ENCODE measurements at places on chromosomes 7 and 10.

DNA sequence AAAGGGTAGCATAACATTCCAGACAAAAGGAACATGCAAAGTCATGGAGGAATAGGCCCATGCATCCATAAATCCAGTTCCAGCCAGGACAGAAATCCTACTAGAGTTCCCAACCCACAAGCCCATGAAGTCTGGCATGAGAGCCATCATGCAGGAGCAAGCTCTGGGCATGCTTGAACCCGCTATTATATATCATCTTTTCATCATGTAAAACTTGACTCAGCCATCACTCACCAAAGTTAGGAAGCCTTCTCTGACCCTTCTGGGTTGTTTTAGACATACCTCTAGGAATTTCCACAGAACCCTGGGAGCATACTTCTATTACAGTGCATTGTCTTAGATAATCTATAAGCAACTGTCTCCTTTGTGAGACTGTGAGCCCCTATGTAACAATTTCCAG lies 293.0 kb upstream of the NPSR1 start:
- DNase-seq: no peak

GRCh38 chr10:72953687-72954086 lies 919 bp downstream of the PLA2G12B start:
- DNase-seq: no peak

DNA sequence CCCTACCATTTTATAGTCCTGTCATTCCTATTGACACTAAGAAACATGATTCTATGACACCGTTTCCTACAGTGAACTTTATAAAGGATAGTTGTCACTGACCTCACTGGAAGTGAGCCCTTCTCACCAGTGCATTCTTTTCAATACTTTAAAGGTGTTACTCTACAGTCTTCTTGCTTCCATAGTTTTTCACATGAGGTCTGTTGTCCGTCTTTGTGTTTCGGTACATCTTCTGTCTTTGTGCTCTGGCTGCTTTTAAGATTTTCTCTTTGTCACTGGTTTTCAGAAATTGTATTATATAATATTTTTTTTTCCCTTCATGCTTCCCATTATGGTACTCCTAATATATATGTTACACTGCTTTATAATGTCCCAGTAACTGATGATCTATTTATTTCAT lies 174.2 kb downstream of the KIF20B start:
- no peak for DNase-seq

GRCh38 chr10:11949152-11949551 lies 93.5 kb downstream of the UPF2 start:
- DNase-seq: no peak

- DNase-seq: no peak
Measured at GRCh38 chr7:157873664-157874063, 536.9 kb downstream of the DNAJB6 start.

DNA sequence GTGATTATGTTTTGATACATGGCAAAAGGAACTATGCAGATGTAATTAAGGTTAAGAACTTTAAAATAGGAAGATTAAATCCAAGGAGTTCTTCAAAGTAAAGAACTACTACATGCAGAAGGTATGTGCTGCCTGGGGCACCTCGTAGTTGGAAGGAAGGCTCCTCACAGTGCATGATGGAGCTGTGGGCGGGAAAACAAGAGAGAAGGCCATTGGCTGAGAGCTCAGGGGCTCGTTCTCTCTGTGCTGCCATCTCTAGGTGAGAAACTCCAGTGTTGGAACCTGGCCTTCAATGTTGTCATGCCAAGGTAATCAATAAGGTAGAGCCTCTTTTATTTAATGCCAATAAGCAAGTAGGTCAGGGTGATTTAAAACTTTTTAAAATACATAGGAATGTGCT lies 391.4 kb upstream of the ETV1 start:
- no peak for DNase-seq

DNA sequence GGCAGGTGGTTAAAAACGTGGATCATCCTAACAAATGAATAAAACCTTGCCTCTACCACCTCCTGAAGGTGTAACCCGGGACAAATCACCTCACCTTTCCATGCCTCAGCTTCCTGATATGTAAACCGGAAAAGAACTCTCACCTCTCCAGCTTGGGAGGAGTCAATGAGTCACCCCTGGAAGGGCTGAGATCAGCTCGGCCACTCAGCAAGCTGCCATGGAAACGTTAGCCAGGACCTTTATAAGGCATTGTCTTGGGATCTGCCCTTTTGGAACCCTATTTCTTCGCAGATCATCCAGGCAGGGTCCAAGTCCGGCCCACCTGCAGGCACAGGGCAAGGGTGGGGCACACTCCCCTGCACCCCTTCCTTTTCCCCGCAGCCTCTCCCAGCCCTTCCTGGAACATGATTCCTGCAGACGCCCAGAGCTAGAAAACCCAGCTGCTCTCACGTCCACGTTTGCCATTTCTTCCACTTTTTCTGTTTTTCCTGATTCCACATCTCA lies 81.6 kb upstream of the PFKP start:
- peak; percentile 28 for DNase-seq

DNA sequence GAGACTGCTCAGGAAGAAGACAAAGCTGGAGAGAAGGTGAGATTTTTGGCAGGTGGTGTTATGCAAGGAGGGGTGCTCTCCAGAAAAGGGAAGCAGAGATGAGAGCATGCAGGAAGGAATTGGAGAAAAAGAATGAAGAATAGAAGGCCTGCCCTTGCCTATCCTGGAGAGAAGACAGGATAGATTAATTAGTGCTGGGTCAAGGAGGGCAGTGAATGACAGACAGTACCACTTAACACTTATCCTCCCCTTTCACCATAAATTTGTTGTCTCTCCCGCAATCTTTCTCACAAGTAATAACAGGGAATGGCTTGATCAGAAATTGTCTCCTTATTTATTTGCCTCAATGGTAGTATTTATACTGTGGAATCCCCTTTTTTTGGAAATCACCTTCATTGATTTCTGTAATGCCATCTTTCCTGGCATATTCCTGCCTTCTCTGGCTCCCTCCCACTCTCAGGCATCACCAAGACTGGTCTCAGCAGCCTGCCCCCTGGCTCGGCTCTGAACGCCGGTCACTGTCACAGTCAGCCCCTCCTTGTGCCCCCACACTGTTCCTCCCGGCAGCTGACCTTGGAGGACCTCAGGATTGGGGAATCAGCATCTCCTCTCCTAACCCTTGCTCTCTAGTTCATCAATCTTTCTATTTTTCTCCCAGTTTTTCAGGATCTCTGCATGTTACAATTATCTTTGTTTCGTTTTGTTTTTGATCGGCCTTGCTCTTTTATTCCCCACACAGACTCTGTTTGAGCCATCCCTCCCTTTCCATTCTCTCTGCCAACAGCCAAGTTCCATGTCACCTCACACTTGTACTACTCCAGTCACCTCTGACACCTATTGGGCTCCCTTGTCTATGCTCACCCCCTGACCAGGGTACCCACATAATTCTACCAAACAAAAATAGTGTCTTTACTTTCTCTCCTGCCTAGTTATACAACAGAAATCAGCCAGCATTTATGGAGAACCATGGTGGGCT lies 294.2 kb downstream of the PLXDC2 start:
- no peak for DNase-seq

- no peak for DNase-seq
Measured at GRCh38 chr7:51286401-51286800, 30.2 kb downstream of the COBL start.

GRCh38 chr7:137342265-137342664 lies 1.3 kb downstream of the PTN start:
- no peak for DNase-seq

- no peak for DNase-seq
Measured at GRCh38 chr7:26188206-26188956, 12.2 kb downstream of the HNRNPA2B1 start.

DNA sequence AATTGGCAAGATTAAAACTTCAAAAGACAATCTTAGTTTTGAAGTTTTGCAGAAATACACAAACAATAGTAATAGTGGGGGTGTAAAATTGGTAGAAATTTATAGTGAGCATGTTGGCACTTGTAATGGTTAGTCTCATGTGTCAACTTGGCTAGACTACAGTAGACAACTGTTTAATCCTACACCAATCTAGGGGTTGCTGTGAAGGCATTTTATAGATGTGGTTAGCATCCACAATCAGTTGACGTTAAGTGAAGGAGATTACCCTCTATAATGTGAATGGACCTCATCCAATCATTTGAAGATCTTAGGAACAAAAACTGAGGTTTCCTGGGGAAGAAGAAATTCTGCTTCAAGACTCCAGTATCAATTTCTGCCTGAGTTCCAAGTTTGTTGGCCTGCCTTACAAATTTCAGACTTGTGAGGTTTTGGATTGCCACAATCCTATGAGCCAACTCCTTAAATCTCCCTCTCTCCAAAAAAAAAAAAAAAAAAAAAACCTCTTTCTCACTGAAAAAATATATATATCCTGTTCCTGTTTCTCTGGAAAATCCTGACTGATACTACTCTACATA lies 531.6 kb upstream of the IGFBP3 start:
- no peak for DNase-seq

GRCh38 chr10:61589547-61590243 lies 73.0 kb upstream of the CABCOCO1 start:
- no peak for DNase-seq

GRCh38 chr10:91939653-91940052 lies 16.1 kb downstream of the BTAF1 start:
- no peak for DNase-seq

- no peak for DNase-seq
Measured at GRCh38 chr7:108093851-108094331, 36.3 kb downstream of the LAMB4 start.

DNA sequence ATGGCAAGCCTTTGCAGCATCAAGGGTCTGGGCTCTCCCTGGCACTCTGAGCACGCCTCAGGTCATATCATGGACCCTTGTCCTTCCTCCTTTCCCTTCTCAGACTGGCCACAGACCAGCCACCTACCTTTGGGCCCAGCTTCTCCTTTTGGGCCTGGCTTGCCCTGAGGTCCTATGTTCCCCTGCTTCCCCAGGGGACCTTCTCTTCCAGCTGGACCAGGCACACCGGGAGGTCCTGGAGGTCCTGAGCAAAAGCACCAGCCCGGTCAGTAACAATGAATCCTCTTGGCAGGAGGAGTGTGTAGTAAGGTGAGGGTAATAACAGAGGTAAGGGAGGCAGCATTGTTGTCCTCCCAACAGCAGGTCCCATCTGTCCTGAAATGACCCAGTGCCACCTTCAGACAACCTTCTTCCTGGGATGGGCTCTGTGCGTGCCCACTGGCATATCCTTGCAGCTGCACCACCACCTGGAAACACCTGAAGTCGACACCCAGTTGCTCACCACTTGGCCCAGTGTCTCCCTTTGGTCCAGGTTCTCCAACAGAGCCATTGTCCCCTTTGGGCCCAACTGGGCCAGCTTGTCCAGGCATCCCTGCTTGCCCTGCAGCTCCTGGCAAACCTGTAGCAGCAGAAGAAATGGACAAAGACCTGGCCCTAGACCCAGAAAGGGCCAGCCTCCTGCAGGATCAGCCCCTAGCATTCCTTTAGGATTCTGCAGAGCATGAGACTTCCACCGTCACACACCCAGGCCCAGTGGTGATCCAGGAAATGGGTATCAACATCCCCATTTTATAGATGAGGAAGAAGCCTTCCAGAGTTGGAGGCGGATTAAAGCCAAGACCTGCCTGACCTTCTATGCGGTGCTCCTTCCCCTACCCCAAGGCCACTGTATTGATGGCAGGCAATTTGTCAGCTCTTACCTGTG lies 6.4 kb downstream of the SFTPD start:
- no peak for DNase-seq

DNA sequence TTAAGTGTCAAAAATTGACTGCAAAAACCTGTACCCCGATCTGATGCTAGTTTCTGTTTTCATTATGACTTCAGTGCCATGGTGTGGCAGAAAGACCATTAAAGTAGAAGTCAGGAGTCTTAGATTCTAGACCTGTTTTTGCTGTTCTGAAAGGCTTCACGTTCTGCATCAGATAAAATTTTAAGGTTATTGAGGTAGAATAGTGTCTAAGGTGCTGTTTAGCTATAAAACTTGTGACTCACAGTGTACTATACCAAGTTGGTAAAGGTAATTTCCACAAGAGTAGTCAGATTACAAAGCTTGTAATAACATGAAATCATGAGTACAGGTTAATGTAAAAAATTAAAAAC lies 38.6 kb downstream of the ZNRF2 start:
- no peak for DNase-seq

- no peak for DNase-seq
Measured at GRCh38 chr7:22083704-22084240, 138.1 kb upstream of the CDCA7L start.

DNA sequence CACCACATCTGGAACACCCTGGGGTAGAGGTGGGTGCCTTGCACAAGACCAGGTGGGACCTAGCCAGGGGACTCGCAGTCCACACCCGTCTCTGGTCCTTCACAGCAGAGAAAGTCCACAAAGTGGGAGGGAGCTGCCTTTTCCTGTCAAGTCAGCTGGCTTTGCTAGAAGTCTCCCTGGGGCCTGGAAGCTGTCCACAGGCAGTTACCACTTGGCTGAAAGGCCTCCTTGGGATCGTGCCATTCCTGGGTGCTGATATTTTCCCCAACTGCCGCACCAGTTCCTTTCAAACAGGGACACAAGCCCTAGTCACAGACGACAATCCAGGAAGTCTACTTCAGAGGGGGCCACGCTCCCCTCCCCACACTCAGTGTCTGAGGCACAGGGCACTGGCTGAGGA lies 75.4 kb downstream of the AFAP1L2 start:
- no peak for DNase-seq

GRCh38 chr7:20783125-20783699 lies 3.5 kb downstream of the SP8 start:
- no peak for DNase-seq

- DNase-seq: no peak
Measured at GRCh38 chr10:100157156-100157555, 28.7 kb downstream of the ERLIN1 start.

GRCh38 chr7:147279514-147279913 lies 1162.9 kb downstream of the CNTNAP2 start:
- no peak for DNase-seq

GRCh38 chr7:150400008-150400787 lies 21.1 kb downstream of the ZNF775 start:
- DNase-seq: peak; percentile 62

DNA sequence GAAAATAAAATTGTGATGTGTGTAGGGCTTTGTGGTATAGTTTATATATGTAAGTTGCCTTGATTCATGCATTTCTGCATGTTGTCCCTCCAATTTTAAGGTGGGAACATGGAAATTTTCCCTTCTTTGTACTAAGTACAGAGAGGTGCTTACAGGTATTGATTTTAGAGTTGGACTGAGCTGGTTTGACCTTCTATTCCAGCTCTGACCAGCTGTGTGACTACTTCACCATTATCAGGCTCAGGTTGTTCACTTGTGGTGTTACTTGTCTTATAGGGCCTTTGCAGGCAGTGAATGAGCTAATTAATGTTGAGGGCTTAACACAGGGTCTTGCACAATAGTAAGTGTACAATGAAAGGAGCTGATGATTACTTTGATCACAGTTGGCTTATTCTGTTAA lies 16.3 kb downstream of the ZNF804B start:
- no peak for DNase-seq

DNA sequence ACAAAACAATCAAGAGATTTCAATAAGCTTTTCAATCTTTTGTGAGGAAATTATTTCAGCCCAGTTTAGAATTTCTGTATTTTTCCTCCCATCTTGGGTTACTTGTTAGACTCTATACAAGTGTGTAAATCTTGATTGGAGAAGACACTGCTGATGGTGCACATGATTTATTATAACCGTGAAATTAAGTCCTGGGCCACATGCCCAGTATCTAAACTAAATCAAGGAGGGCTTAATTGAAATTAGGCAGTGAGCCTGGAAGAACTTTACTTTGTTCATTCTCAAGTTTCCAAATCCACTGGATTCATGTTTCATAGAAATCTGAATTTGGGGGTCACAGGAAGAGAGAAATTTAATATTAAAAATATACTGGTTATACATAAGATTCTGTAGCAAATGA lies 44.5 kb downstream of the CSTF2T start:
- DNase-seq: no peak

- DNase-seq: peak; percentile 12
Measured at GRCh38 chr10:114174695-114175188, 739 bp upstream of the CCDC186 start.

- no peak for DNase-seq
Measured at GRCh38 chr7:152862006-152862405, 102.5 kb downstream of the ACTR3B start.

All from HFFc6 (cell line).